ENCODE measurements at places on chromosomes 13 and 19. TPM values are rescaled to one million over a fixed set of nuclear protein-coding genes. Genes with fewer than 3 reads are reported as not detected.

SSC5D gene
- 7.7 TPM for total RNA-seq

GRCh38 chr19:39195755-39196154 lies 1.0 kb upstream of the NCCRP1 start:
- no peak for DNase-seq

DNA sequence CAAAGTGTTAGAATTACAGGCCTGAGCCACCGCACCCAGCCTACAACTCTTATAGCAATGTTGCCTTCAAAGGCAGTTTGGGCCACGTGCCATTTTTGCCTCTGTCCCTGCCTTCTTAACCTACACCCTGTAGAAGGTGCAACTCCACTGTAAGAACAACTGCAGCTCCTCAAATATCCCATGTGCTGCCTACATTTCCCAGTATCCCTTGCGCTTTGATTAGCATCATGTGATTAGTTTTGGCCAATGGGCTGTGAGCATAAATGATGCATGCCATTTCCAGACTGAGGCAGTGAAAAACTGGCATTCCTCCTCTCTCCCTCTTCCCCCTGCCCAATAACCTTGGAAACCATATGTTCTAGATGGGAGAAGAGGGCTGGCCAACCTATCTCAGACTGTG lies 75.2 kb upstream of the MRI1 start:
- DNase-seq = no peak

DNA sequence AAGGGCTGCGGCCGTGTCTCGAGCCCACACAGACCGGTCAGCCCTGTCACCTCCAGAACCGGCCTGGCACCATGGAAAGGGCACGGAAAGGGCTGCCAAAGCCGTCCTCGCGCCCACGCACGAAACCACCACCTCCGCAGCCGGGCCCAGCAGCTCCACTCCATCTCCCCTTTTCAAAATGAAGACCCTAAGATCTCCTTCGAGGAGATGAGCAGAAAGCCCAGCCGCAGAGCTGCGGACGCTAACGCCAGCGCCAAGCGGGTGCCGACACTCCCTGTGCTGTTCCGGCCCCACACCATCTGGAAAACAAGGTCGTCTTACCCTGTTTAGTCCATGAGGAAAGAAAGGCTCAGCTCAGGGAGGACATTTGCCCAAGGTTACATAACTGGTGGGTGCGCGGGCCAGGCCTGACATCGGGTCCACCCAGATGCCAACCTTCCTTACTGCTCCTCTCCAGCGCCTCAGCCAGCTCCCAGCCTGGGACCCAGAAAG lies 131.1 kb downstream of the FOXO1 start:
- no peak for DNase-seq

FKRP gene
- total RNA-seq = 24.2 TPM

DNA sequence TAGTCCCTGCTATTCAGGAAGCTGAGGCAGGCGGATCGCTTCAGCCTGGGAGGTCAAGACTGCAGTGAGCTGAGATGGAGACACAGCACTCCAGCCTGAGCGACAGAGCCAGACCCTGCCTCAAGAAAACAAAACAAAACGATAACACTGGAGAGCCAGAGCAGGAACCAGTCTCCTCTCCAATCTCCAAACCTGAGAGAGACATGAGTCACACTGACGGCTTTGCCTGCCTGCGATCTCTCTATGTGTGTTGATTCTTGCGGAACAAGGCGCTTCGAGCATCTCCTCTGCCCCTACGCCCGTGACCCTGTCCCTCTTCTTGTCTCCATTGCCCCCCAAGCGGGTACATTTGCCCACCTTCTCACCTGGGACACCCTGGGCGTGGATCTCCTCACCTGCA lies 15.6 kb downstream of the DPRX start:
- no peak for DNase-seq

All from cardiac septum (tissue), 1 donor.